ENCODE measurements at places on chromosomes 2 and 18.

DNA sequence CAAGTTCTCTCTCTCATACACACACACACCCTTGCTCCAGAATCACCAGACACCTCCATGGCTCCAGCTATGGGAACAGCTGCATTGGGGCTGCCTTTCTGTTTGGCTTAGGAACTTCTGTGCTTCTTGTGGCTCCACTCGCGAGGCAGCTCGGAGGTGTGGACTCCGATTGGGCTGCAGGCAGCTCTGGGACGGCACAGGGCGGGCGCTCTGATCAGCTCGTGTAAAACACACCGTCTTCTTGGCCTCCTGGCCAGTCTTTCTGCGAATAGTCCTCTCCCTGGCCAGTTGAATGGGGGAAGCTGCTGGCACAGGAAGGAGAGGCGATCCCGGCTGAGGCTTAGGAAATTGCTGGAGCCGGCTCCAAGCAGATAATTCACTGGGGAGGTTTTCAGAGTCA is 22.4 kb downstream of the FOSL2 start:
- DNase-seq, result no peak

- DNase-seq, result no peak
These were observed 33.1 kb upstream of the ZNF532 start for GRCh38 chr18:58831606-58832005.

DNA sequence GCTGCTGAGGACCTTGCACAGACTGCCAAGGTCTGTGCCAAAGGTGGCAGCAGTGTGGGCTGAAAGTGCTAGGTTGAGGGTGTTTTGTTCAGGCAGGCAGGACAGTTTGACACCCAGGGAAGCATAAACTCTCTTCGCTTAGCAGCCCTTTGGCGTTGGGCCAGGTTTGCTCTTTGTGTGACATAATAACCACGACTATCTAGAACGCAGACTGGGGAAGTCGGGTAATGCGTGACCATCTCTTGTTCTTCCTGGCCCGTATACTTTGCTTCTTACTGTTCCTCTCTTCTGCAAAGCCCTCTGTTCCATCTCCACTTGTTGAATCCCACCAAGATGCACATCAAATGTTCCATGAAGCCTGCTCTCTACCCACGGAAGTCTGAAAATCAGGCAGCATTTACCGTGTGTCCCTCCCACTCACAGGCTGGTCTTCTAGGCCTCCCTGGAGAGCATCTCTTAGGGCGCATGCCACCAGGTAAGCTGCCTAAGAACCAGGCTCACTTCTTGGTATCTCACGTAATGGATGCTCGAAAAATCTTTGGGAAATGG is 96.7 kb upstream of the LMAN1 start:
- no peak for DNase-seq

DNA sequence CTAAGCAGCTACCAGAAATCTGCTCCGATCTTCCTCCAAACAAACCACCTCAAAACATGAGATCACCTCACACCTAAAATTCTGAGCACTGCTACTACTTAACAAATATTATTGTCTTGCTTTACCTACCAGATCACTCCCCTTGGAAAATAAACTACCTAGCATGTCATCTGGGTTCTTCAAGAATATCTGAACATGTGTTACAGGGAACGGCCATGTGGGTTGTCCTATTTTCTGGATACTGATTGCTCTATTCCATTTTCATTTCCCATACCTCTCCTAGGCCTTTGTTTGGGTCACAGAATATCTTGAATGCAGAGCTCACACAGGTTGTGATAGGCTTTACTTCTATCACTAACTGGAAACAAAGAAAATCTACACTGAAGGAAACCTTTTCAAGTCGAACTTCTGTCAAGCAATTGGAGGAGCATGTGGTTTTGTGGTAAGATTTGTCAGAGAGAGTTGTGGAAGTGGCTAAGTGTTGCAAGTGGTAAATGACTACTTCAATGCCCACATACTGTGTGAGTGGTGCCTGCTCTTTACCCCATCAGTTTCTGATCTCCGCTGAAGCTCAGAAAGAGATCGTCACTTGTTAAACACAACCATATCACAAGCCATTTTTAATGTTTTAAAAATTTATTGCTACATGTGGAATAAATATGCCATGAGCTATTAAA is 739.1 kb upstream of the ZEB2 start:
- DNase-seq, result no peak

DNA sequence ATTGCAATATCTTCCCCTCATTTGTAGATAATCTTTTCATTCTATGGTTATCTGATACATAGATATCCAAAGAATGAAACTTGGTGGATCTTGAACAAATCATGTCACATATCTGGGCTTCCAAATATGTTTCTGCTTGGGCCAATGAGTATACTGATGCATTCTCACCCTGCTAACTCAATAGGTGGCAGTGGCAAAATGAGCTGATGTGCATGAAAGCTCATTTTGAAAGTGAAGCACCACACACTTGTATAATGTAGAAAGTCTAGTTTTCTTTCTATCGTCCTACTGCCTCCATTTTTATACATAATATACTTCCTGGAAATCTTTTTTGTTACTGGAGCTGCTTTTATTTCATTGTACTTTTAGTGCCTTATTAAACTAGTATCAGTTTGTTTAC is 208.2 kb downstream of the PRKCE start:
- no peak for DNase-seq

DNA sequence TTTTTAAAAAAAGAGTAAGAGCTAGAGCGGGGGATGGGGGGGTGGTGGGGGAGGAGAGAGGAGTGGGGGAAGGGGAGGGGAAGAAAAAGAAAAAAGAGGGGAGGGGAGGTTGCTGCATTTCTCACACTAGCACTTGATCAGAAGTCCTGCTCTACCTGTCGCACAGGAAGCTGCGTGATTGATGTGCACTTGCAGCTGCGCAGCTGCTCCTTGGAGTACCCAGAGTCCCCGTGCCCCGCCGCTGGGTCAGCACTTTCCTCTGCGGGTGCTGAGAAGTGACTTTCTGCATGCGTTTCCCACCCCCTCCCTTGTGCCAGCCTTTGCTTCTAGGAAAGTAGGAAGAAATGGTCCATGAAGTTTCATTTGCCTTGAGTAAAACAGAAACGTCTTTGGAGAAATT is 297.3 kb downstream of the ETAA1 start:
- DNase-seq, result no peak

DNA sequence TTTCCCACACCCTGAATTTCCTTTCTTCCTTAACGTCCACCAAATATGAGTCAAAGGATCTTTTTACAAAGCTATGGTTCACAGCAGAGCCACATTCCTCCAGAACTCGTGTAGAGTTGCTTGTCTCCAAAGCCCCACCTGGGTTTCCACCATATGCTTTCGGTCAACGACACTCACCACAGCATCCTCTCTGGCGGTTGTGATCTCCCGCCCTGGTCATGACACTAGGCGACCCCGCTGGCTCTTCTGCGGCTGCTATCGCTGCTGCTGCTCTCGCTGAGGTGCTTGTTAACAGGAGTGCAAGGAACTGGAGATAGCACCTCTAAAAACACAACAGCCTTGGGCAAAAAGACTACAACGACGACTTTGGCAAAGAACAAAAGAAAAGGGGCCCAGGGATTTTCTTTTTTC is 340 bp downstream of the SLC40A1 start:
- DNase-seq, result no peak

DNA sequence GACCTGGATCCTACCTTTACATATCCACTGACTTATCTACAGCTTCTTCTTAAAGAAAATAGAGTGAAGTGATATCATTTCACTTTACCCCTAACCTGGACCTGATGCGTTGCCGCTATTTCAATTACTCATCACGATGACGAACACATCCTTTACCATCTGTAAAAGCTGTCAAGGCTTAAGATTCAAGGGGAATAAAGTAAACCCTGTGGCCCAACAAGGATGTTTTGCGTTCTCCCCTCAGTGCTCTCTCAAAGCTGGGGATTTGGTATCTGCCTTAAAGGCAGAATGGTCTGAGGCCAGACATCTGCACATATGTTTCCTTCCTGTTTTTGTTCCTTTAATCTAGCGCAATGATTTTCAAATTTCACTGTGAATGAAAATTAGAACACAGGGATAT is 100.1 kb upstream of the KLF7 start:
- no peak for DNase-seq

- DNase-seq, result no peak
These were observed 528 bp upstream of the ATG16L1 start for GRCh38 chr2:233250985-233251305.

DNA sequence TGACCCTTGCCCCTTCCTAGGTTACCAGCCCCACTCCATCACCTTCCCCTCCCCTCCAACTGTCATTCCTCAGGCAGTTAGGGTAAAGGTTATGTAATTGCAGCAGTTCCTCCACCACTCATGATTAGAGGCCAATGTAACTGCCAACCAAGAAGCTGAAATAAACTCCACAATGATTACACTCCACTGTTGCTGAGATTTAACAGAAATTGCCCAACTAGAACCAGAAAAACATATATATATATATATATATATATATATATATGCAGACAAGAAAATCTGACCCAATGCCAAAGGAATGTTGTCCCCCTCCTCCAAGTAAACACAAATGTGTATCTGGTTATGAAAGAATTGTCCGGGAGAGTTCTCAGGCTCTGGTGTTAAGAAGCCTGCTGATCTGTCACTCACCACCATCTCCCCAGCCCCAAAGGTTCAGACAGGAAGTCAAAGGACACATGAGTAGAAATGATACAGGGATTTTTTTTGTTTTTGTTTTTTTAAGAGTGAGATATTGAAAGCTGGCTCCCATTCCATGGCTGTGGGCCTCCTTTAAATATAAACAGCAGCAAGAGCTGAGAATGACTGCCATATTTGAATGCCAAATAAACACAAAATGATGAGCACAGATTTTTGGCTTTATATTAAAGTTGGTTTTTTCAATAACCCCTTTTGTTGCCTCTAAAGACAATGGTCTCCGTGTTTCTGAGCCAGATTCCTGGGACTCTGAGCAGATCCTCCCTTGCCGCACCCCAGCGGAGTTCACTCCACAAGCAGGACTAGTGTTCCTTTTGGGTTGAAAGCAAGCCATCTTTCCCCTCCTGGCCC is 127.2 kb upstream of the MAPRE2 start:
- no peak for DNase-seq

GRCh38 chr2:172697296-172697695 is 38.3 kb upstream of the RAPGEF4 start:
- no peak for DNase-seq

- DNase-seq, result no peak
These were observed 13.4 kb upstream of the MAP3K2 start for GRCh38 chr2:127400897-127401756.

DNA sequence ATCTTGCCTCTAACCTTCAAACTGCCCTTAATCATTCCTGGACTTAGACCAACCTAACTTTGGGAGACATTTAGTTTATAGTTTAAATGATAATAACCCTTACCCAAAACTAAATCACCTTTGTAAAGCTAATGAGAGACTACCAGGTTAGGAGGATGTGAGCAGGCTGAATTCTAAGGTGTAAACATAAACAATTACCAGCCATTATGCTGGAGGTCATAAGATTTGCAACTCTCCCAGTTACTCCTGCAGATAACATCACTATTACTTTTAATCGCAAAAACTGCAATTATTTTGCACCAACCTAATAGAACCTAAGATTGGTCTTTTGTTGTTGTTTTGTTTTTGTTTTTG is 86.5 kb upstream of the MSH6 start:
- DNase-seq, result no peak

DNA sequence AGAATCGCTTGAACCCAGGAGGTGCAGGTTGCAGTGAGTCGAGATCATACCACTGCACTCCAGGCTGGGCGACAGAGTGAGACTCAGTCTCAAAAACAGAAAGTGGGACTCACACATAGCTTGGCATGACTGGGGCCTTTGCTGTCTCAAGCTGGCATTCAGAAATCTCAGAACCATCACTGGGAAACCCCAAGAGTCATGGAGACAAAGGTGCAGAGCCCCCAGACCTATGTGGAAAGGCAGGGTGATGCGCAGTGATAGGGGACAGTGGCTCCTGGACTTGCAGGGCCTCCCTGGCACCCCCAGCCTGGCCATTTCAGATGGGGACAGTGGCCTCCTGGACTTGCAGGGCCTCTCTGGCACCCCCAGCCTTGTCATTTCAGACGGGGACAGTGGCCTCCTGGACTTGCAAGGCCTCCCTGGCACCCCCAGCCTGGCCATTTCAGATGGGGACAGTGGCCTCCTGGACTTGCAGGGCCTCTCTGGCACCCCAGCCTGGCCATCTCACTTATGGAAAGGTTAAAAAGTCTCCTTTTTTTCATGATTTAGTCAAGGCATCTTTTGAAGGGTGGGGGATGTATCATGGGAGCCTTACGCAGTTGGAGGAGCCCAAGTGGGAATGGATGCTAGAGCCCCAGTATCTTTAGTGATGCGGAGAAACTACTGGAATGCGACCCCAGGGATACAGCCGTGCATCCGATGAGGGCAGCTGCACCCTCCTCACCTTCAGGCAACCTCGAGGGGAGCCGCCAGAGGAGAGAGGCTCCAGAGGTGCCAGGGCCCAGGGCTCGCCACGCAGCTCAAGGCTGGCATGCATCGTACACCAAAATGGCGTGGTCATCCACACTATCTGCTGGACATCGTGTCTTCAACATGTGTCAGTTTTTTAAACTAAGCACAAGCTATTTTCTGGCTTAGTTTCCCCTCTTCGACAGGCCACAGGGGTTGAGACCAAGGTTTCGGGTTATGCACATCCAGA is 30.5 kb downstream of the ZNF516 start:
- no peak for DNase-seq

DNA sequence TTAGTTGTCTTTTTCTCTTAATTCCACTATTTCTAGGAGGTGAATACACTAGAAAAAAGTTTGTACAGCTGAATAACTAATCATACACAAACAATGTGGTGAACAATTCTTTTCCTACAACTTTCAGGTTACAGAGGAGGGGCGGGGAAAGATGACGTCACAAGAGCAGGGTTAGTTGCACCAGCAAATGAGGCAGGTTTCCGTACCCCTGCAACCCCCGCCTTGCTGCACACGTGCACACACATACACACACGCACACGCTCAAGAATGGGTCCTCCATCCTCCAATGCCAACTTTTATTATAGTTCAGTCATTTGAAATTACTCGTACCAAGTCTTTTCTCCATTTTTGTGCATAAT is 122.8 kb downstream of the ARL4C start:
- no peak for DNase-seq

- no peak for DNase-seq
These were observed 187.1 kb upstream of the HAAO start for GRCh38 chr2:42979416-42979869.

DNA sequence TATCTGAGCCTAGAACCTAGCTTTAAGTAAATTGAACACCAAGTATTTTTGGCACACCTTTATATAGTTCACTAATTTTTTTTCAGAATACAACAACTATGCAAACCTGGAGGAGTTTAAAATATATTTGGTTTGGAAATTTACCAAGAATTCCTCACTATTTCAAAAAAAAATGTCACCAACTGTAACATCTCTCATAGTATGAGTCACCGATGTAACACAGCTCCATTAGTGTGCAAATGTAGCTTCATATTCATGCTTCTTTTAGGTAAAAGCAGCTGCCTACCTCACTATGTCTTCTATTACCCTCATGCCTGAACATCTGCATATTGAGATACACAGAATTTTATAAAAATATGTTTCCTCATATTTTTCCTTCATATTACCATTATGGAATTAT is 80.5 kb downstream of the NRXN1 start:
- no peak for DNase-seq

DNA sequence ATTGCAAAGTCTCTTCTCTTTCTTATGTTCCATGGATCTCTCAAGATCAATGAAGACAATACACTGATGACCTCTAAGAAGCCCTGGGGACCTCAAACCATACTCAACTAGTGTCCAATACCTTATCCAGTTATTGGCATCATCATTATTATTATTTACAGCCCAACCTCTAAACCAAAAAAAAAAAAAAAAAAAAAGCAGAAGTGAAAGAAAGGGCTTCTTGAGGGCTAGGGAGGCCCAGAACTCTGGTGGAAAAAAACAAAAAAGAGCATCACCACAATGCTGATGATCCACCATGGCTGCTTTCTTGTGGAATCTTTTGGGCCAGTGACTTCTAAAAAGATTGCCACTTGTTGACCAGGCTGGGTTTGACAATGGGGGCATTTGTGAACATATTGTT is 324.9 kb downstream of the LPIN1 start:
- DNase-seq, result no peak
